ENCODE measurements at places on chromosomes 13 and 19.

GRCh38 chr13:101323601-101324000, 92.7 kb downstream of the NALCN start:
- no peak for DNase-seq

DNA sequence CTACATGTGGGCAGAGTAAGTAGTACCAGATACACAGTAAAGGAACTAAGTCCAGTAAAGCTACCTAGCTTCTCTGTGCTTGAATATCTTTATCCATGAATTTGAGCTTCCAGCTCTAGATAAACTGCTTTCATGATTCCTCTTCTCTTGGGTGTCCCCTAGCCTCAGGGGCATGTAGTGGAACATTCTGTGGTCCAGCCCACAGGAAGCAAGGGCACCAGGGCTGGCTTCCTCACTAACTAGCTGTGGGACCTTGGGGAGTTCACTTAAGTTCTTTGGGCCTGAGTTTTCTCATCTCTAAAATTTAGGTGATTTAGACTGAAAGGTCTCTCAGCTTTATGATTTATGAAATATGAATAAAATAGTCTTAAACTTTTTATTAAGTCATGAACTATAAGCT, 185.7 kb downstream of the KATNAL1 start:
- DNase-seq, result no peak

DNA sequence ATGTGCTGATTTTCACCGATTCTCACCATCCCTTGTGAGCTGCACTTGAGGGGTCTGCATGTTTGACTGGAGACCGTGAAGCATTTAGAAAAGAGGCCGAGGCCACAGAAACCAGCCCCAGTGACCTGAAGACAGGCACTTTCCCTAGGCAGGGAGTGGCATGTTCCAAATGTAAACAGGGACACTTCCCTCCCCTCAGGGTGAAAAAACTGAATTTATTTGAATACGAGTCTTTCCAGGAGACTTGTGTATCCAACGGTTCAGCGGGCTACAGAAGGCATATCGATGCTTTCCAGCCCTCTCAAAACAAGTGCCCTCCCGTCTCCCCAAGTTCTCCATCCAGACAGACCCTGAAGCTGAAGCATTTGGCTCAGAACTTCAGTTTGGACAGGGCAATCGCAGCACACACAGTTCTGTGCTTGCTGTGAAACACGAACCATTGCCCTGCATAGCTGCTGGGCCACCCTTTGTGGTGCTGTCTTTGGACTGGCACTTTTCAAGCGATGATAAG, 106.1 kb downstream of the ZIC5 start:
- DNase-seq, result no peak

DNA sequence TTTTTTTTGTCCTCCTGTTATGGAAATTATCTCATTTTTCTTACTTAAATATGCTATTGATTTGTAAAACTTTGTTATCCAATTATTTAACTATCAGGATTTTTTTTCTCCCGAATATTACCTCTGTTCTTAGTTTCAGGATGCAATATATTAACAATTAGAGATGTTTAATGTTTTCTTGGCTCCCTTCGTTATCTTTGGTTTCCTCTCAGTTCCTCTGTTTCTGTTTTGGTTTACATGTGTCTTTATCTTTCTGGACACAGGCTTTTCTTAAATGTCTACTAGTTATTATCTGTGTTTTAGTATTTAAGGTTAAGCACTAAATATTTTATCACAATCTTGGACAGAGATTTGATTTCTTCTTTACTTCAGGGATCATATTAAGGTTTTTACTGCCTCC, 462.2 kb upstream of the SLC10A2 start:
- DNase-seq, result no peak

All from left forelimb (tissue), 1 donor.